ENCODE measurements at places on chromosomes 3 and 15. TPM values are rescaled to one million over a fixed set of nuclear protein-coding genes. Genes with fewer than 3 reads are reported as not detected.

GRCh38 chr3:60798456-60798855 lies 452.8 kb downstream of the FHIT start:
- no peak for DNase-seq

DNA sequence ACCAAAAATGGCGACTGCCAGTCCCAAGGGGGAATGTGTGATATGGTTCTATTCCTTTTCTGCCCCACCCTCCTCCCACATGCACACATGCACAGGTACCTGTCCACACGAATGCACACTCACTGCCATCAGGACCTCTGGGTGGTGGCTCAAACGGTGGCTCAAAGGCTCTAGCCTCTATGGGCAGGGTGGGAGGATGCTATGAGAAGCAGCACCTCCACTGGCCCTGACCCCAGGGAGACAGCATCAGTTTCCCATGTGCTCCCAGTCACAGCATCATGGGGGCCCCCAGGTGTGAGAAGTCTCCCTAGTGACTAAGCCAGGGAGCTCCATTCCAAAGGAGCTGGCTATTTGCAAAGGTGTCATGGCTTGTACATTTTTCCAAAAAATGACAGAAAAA lies 15.9 kb downstream of the SEMA3G start:
- no peak for DNase-seq

C3orf52 gene
- 2.0 TPM for total RNA-seq

CHRD gene
- total RNA-seq, result not detected

GRCh38 chr3:141326123-141326522 lies 42.2 kb upstream of the ZBTB38 start:
- DNase-seq, result no peak

SLC4A7 gene
- 98.5 TPM for total RNA-seq

SV2B gene
- not detected for total RNA-seq

- no peak for DNase-seq
These were observed 18.5 kb downstream of the SERPINI1 start for GRCh38 chr3:167754049-167754448.

DNA sequence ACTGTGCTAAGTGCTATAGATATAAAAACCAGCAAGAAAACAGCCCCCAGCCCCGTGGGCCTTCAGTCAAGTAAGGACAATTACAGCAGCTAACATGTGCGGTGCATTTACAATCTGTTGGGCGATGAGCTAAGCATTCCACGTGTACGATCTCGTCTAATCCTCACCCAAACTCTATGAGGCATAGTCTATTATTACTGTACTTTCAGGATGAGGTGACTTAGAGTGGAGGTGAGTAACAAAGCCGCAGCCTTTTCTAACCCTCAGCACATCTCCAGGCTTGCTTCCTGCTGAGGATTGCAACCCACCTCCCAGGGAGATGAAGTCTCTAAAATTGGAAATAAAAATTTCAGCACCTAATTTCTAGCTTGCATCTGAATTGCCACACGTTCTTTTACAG lies 53.2 kb upstream of the MCF2L2 start:
- no peak for DNase-seq

DNA sequence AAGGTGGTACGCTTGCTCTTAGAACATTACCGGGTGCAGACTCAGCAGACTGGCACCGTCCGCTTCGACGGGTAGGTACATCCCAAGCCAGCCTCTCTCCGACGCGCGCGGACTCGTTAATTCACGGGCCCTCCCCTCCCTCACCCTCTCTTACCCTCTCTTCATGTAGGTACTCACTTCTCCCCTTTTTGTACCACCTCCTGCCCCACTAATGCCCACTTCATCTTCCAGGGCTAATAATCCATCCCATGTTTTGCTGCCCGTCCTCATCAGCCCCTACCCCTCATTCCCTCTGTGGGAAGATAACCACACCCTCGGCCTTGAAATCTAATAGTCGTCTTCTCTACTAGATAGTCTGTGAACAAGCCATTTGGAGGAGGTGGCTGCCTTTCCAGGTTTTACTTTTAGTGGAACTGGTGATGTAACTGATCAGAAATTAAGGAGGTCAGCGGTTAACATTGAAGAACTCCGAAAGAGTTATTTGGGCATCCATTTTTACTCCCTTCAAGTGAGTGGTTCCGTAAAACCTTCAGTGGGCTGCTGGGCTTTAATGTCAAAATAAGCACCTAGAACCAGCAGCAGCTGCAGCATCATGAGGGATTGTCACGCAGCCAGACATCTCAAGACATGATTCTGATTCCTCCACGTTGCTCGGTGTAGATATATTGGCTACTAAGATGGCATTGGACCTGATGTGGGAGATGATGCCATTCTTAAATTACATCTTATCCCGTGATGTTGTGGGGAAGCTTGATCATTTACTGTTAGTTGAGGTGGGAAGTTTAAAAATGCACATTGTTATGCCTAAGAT lies 1.3 kb downstream of the FEM1B start:
- DNase-seq, result peak; percentile 56

GRCh38 chr3:120678984-120679383 lies 3.1 kb downstream of the HGD start:
- no peak for DNase-seq

DNA sequence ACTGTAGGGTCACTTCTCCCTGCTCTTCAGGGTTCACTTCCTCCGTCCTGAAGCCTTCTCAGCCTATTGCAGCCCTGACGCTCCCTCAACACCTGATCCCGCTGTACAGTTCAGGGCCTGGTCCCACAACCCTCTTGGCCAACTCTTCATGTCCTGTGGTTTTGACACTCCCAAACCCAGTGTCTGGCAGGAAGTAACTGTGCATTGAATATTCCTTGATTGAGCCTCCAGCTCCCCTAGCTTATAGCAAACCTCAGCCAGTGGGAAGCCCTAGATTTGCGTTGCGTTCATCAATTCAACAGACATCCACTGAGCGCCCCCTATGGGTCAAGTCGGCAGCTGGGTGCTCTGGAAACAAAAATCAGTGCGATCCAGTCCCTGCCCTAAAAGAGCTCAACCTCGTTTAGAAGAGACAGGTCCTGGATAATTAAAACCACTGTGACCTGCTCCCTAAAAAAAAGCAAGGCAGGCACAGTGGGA lies 13.5 kb downstream of the UBAP1L start:
- DNase-seq, result no peak

ITPKA gene
- 0.36 TPM for total RNA-seq

- no peak for DNase-seq
These were observed 443.3 kb downstream of the MAGI1 start for GRCh38 chr3:65595222-65596028.
